ENCODE measurements at places on chromosomes 1 and 21.

DNA sequence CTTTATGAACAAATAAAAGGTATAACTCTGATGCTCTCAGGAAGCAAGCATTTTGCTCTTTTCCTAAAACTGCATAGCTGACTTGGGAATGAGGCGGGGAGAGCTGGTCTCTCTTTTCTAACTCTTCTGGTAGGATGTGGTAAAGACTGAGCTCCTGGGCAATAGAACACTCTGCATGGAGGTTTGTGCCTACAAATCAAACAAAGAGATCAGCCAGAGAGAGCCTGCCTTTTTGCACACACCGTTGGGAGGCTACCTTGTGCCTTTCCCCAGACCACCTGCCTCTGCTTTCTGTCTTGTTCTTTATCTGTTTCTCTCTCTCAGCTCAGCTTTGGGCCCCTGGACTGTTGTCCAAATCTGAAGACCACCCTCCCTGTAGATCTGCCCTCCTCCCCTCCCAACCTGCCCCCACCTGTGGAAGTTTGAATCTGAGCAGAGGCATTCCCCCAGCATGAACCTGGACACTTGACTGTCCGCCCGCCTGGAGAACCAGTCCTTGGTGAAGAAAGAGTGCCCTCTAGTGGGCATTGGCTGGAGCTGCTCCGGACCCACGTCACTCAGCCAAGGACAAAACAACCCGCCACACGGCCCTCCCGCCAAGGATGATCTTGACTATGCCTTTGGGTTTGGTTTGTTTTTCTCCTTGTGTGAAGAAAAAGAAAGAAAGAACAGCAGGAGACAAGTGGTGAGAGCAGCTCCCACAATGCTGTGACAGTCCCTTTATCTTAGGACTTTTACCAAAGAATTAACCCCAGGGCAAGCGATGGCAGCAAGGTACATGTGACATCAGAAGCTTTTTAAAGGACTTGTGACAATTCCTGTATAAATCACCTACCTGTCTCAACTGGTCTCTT is 228.2 kb downstream of the PBX1 start:
- peak; percentile 88 for DNase-seq

GRCh38 chr1:184030433-184031091 is 7.0 kb downstream of the COLGALT2 start:
- no peak for DNase-seq

DNA sequence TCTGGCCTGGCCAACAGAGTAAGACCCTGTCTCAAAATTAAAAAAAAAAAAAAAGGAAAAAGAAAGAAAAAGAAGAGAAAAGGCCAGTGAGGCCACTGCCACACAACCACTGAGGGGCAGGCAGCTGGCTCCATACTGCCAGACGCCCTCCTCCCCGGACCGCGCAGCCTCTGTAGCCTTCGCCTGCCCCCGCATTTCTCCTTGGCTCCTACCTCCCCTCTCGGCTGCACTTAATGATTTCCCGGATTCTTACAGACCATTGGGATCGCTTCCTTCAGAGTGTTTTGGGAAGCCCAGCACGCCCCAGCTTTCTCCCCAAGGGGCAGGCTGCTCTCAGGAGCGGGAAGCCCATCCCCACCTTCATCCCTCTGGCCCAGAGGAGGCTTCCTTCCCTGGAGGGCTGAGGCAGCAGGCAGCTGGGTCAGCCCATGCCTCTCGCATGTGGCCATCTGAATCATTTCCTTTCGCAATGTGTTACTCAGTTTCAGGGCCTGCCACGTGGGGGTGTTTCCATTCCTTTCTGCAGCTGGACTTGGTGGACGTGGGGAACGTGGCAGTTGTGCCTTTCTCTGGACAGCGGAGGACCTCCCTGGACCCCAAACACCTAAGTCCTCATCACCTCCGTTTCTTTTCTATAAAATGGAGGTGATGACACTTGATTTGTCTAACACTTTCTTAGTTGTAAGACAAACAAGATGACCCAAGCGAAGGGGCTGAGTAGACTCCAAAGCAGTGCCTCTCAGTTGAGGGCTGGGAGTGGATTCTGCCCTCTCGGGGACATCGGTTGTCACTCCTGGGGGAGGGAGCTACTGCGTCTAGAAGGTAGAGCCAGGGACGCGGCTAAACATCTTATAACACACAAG is 2.3 kb downstream of the SLC2A5 start:
- DNase-seq, result peak; percentile 74

GRCh38 chr1:221937155-221937953 is 195.5 kb upstream of the DUSP10 start:
- DNase-seq, result no peak

GRCh38 chr1:217026531-217026930 is 303.3 kb upstream of the ESRRG start:
- no peak for DNase-seq

- no peak for DNase-seq
Observed at GRCh38 chr1:54323324-54323739, 82.9 kb downstream of the SSBP3 start.

- no peak for DNase-seq
Observed at GRCh38 chr21:29419422-29419821, 120.7 kb downstream of the BACH1 start.

DNA sequence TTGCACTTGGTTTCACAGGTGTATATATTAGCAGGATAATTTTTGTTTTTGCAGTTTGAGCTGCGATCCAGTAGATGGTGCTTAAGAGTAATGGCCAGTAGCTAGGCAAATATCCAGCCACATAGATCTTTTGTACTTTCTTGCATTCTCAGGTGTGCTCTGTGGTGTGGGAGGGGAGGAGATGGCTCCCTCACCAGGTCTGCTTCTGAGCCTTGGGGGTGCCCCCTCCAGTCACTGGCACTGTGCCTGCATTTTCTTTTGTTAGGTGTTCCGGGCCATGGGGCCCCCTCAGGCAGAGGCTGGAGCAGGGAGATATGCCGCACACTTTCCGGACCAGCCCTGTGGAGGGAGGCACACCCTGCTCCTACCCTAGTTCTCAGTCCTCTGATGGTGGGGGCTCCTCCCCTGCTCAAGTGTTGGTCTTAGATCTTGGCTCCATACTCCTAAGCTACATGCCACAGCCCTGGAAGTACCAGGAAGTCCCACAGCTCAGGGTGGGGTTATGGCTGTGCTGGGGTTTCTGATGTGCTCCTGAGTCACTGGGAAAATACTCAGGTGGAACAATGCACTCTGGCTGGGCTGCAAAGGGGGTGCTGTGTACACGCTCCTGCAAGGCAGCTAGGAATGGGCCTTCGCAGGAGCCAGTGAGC is 197.6 kb upstream of the DMRTA2 start:
- no peak for DNase-seq

DNA sequence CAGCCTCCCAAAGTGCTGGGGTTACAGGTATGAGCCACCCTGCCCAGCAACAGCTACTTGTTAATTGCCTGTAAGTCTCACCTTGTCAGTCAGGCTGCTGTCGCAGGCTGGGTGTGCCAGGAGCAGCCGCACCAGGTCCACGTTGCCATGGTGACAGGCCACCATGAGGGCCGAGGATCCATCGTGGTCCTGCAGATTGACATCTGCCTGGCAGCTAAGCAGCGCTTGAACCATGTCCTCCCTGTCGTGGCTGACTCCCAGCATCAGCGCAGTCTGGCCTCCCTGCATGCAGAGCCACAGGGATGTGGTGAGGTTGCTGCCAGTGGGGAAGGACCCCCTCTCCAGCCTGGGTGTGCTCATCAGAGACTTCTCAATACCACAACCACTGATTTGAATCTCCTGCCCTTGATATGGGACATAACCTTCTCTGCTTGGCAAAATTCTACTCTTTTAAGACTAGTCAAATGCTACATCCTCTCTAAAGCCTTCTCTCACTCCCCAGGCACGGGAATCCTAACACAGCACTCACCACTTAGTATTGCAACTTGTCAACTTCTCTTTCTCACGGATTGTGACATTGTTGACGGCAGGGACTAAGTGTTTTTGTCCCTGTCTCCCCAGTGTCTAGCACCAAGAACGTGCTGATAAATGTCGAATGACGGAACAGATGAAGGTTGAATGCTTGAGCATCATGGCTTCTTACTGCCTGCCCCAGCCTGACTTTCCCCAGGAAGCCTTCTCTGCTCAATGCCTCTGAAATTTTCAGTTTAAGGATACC is 52.9 kb downstream of the L1TD1 start:
- DNase-seq, result no peak

GRCh38 chr1:218171302-218171893 is 113.7 kb upstream of the RRP15 start:
- DNase-seq, result no peak

- DNase-seq, result peak; percentile 35
Observed at GRCh38 chr21:35284199-35284598, 235.1 kb upstream of the RUNX1 start.

DNA sequence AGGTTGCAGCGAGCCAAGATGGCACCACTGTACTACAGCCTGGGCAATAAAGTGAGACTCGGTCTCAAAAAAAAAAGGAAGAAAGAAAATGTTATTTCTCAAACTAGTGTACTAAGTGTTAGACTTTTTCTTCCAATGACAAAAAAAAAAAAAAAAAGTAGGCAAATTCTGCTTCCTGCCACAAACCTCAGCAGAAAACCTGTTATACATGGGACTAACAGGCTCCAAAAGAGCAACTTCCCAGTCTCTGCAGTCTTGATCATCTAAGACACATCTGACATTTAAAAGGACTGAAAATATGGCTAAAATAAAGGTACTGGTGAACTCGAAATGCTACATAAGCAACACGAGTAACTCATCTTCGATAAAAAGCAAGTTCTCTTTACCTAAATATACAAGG is 59.6 kb downstream of the HSF2BP start:
- no peak for DNase-seq

DNA sequence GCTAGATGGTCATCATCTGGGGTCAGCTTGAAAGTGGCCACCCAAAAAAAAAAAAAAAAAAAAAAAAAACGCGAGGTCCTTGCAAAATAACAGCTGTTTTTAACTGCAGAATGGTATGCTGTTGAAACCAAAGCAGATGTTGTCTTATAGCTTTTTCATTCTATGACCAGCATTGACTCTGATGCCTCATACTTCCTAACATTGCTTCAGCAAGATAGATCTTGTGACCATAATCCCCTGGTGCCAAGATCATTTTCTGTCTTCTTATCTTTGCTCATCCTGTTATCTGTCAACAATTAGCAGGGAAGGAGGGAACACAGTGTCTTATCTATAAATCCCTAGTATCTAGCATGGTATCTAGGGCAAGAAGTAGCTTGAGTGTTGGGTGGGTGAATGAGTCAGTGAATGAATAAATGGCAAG is 181.5 kb downstream of the PLPP3 start:
- DNase-seq, result no peak

GRCh38 chr1:56331207-56331891 is 248.0 kb downstream of the PLPP3 start:
- no peak for DNase-seq

- DNase-seq, result no peak
Observed at GRCh38 chr1:157085421-157085820, 14.2 kb downstream of the ETV3L start.

- no peak for DNase-seq
Observed at GRCh38 chr1:78408810-78409209, 82.0 kb upstream of the PTGFR start.

GRCh38 chr1:36450919-36451305 is 661 bp upstream of the OSCP1 start:
- no peak for DNase-seq

DNA sequence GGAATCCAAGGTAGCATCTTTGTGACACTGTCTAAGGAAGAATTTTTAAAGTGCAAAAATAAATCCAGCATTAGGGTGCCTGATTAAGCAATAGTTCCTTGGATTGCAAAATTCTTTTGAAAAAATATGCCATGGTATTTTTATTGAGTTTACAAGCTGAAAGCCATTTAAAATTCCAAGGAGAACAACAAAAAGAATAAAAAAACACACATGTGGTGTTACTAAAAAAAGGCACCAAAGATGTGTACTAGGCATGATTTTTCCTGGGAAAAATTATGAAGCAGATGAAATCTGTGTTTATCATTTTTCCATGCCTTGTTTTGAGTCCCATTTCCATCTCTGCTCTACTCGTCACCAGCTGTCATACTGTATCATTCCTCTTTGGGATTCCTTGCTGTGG is 157.0 kb upstream of the ZNHIT6 start:
- no peak for DNase-seq

GRCh38 chr1:197092491-197093023 is 25.5 kb upstream of the F13B start:
- DNase-seq, result no peak

- no peak for DNase-seq
Observed at GRCh38 chr1:60835649-60836048, 246.7 kb upstream of the NFIA start.

- peak; percentile 87 for DNase-seq
Observed at GRCh38 chr1:16226490-16227179, 10.3 kb downstream of the CPLANE2 start.

DNA sequence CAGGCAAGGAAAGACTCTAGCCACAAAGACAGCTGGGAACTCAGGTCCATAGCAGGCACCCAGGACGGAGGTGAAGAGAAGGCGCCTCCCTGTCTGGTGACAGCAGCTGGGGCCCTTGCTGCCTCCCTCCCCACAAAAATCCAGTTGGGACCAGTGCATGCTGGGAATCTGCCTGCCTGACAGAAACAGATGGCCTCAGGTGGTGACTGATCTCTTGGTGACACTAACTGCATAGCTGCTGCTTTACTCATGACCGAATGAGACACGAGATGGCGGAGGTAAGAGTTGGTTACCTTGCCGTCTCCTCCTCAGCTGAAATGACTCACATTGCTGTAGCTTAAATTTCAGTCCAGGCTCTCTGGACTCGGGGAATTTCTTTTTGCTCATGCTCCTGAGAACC is 130.3 kb downstream of the FGGY start:
- peak; percentile 40 for DNase-seq

DNA sequence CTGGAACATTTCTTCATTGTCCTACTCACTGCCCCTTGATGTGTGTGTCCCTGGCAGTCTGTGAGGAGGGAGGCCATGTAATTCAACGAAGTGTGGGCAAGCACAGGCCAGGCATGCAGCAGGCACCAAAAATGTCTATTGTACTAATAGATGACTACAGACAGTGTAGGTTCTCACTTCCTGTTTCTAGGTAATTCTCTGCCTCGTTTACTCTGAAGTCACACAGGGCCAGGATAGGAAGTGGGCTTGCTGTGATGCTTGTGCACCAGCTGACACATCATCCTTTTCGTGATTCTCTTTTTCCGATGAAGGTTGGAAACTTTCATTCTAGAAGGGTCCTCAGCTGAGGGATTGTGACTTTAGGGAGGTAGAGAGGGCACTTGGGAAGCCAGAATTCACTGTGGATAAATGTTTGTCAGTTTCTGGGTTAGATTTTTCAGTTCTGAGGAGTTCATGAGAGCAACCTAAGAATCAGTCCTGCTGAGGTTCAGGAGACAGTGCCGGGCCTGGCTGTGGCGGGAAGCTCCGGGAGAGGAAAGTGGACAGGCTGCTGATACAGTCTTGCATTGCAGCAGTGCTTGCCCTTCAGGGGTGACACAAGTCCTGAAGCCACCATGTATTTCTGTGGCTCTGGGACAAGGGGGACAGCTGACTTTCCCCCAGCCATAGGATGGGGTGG is 4.3 kb upstream of the CSF1 start:
- no peak for DNase-seq

Measured in heart left ventricle (tissue), 16 donors.